BJ (cell line): ENCODE measurements at places on chromosomes 4 and X.

GRCh38 chrX:132489578-132490419 lies 961 bp upstream of the MBNL3 start:
- no peak for DNase-seq

DNA sequence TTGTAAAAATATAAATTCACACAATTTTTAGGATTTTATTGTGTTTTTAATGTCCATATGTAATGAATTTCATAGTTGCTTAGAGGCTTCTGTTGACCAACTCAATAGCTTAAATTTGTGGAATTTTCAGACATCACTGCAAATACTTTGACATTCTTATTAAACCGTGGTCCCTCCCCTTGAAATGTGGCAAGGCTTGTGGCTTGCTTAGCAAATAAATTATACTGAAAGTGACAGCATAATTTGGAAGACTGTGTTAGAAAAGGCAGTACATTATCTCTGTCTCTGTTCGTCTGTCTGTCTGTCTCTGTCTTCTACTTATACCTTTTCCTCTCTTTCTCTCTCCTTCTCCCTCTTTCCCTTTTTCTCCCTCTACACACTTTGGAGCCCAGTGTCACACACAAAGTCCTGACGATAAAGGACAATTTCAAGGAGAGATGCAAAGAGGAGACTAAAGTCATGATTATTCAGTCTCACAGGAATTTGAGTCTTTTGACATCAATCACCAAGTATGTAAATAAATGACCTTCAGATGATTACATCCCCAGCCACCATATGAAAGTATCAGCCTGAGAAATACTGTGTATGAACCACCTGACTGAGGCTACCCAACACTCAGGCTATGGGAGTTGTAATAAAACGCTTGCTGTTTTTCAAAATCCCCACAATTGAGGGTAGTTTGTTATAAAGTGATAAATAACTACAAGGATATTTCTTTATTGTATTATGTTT lies 21.0 kb upstream of the UGT2B7 start:
- no peak for DNase-seq

DNA sequence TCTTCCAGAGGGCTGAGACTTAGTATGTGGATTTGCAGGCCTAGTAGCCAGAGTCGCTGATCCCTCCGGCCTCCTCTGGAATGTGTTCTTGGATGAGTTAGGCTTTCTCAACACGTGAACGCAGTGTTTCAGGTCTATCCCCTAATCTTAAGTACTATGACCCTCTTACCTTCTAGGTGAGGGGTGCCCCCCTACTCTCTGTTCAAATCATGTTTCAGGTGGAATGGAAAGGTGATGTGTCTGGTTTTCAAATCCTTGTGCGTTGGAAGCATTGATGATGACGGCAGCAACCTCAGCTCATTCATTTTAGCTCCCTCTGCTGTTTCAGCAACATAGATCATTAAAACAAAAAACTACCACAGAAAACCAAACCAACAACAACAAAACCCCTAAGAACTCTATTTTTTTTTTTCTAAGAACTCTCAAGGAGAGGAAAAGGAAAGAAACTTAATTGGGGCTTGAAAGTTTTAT lies 56.4 kb downstream of the RWDD4 start:
- DNase-seq, result no peak

- no peak for DNase-seq
Observed at GRCh38 chr4:147388018-147388417, 92.9 kb upstream of the EDNRA start.

- peak; percentile 35 for DNase-seq
Observed at GRCh38 chr4:177177541-177178081, 132.1 kb upstream of the NEIL3 start.

DNA sequence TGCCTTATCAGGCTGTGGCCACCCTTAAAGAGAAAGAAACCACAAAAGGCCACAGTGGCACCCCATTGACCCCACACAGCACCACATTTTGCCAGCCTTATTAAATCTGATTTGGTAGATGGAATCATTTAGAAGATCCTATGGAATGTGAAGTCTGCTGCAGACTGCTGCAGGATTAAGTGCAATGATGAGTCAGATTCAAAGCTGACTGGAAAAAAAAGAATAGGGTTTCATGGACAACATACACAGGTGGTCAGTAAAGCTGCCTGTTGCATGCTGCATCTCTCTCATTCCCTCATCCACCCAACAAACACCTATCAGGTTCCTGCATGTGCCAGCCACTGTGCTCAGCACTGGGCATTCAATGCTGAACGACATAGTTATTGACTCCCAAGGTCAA lies 56.6 kb downstream of the CHST7 start:
- DNase-seq, result no peak

DNA sequence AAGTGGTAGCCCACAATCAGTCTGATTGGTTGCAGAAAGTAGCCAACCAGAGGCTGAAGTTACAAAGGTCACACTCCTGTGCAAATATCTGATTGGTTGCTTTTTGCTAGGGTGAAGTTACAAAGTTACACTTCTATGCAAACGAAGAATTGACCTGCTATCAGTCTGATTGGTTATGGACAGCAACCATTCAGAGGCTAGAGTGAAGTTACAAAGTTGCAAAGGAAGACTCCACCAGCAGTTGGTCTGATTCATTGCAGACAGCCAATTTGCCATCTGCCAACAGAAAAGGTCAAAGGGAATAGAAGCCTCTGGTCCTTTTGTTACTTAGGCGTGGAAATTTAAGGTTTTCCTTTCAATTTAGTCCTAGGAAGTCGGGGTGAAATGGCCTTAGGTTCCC lies 377.7 kb downstream of the PRDM5 start:
- no peak for DNase-seq

GRCh38 chrX:84186603-84187532 lies 1.1 kb downstream of the RPS6KA6 start:
- DNase-seq, result no peak

DNA sequence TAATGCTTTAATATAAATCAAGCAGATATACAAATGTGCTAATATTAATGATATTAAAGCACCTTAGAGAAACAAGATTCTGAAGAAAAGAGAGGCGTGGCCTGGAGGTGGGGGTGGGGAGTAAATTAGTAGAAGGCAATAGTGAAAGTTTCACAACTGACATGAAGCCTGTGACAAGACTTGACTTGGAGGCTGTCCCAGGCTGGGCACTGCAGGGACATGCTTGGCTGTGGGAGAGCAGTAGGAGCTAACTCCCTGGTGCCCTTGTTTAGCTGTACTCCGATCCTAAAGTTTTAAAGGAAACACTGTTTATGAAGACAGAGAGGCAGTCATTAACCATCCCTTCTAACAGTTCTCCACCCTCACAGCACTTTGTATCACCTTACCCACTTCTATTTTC lies 239.0 kb upstream of the MAB21L2 start:
- no peak for DNase-seq

DNA sequence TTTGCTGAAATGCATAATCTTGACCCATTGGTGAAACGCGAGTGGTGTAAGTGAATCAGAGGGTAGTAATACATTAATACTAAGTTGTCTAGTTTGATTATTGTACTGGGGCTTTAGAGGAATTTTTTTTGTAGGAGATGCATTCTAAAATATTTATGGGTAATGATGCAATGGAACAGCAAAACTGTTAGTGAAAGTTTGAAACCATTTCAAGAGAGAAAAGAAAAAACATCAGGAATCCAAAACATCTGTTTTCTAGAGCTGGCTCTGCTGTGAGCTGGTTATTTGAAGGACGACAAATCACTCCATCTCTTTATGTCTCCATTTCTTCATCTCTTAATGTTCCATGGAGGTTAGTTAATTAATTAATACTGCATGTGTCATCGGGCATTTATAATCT lies 351.9 kb upstream of the FAT1 start:
- DNase-seq, result peak; percentile 72

GRCh38 chrX:107530141-107530540 lies 80.7 kb downstream of the FRMPD3 start:
- DNase-seq, result no peak
